Activated CD4-positive, alpha-beta T cell treated with anti-CD3 and anti-CD28 coated beads, Interleukin-2, amount 10 ng/mL, durations not matched to agents 7 days and 5 days (primary cell): ENCODE measurements at places on chromosomes 3 and 15.

DNA sequence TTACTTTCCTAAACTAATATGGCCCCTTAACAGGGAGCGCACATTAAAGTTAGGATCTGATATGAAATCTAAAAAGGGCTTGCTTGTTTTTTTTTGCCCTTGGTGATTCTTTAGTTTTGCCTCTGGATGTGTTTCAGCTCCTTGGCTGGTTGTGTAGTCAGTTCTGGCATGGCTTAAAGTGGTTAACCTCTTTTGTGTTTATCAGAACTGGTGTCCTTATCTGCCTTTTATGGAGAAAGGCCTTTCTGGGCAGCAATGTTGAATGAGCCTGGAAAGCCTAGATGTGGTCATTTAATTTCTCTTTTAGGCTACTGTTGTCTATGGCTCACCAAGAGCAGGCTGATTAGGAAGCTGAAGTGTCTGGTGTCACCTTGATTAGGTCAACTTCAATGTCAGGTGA, 254.5 kb upstream of the ROPN1 start:
- no peak for DNase-seq

- no peak for DNase-seq
These were observed 97.0 kb downstream of the HHLA2 start for GRCh38 chr3:108393128-108393900.

- DNase-seq = no peak
These were observed 73.6 kb upstream of the SELENOK start for GRCh38 chr3:53965291-53965690.

DNA sequence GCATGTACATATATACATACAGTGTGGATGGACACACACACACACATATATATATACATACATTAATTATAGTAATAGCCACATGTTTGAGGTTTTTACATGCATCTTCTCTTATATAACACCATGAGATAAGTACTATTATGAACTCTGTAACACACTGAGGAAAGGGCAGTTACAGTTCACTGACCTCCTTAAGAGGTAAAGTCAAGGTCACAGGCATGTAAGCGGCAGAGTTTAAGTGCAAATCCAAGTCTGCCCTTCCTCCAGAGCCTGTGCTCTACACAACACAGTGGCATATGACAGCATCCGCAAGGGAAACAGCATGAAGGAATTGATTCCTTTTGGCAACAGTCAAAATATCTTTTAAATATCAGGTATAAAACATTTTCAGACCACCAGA, 26.4 kb downstream of the FHIT start:
- no peak for DNase-seq

GRCh38 chr3:132283440-132283839, 33.8 kb upstream of the ACP3 start:
- DNase-seq = no peak

DNA sequence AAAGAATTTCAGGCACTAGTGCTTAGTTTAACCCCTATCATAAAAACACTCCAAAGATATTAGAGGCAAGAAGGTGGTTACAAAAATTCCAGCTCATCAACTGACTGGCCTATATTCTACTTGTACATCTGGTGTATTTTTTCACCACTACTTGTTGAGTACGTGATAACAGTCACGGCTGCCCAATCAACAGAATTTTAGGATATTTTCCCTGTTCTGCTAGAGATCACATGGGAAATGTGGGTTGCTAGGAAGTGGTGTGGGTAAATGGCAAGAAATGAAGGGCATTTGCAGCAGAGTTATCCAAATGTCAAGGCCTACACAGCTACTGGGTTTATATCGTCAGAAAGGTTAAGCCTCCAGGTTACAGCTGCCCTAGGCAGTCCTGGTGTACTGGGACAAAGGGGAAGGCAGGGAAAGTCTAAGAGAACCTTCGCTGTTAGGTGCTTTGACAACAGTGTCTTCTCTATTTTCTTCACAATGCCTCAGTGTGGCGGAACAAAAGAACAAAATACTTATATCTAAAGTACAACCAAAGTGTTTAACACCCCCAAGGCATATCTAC, 81.9 kb downstream of the FMN1 start:
- no peak for DNase-seq

DNA sequence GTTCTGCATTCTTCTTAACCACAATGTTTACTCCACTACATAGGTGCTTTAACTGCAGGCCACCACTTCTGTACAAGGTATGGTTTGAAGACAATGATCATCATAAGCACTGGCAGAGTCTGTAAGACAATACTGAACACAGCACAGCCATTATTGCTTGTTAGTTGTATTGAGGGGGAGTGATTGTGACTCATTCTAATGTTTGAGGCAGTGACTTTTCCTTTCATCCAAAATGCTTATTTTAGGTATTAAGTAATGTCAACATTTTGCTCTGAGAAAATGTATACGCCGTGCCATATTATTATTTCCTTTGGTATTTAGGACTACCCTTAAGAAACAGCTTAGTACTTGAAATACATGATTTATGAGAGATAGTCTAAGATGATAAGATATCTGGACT, 618.2 kb upstream of the ZNF717 start:
- DNase-seq = no peak

DNA sequence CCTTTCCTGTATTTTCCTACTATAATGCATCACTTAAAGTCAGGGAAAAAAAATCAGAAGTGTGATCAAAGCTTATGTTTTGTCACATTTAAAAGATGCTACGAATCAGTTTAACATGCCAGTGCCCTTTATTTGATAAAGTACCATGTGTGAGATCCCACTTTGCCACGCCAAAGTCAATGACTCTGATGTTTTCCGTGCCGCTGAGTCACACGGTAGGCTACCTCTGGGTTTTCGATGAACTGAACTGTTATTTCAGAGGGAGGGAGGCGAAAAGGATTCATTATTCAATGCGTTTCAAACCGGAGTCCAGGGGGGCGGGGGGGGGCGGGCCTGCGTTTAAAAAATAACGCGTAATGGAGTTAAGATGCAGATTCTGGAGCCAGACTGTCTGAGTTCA, 203.0 kb downstream of the ABHD5 start:
- no peak for DNase-seq

GRCh38 chr3:45885979-45886705, at the start of gene CCR9:
TSS of gene CCR9 (plus strand) at chr3:45886543. CDS start at chr3:45894934, 8,391 bp downstream.
- no peak for DNase-seq

DNA sequence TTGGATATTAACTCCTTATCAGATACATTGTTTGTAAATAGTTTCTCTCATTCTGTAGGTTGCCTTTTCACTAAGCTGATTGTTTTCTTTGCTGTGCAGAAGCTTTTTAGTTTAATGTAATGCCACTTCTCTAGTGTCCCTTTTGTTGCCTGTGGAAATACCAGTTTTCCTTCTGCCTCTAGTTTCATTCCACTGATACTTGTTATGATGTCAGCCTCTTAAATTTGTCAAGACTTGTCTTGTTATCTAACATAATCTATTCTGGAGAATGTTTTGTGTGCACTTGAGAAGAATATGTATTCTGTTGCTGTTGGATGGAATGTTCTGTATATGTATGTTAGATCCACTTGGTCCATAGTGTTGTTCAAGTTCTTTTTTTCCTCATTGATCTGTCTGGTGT, 18.0 kb upstream of the CEP152 start:
- DNase-seq = no peak

DNA sequence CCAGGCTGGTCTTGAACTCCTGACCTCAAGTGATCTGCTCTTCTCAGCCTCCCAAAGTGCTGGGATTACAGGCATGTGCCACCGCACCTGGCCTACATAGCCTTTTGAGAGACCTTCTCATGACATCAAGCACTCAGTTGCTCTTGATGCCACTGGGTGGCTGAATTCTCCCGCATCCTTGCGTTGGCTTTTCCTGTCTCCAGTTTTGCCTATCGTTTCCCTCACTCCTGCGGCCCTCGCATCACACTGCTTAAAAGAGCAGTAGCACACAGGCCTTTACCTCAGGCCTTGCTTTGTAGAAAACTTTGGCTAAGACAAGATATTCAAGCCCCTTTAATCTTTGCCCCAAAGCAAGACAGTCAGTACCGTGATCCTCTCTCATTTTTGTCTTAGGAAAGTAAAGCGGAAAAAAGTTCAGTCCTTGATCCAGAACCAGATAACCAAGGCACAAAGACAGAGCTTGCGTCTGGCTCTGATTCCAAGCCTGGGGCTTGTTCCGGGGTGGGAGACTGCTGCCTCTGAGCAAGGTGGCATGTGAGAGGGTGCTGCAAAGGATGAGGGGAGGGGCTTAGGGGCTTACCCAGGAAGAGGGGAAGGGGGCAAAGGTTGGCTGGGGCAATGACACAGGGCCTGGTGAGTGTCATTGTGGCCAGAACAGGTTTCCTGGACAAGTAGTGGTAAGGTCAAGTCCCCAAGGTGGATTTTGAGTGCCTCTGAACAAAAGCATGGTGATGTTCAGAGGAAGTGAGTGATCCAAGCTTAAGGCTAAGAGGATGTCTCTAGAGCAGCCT, 175.0 kb upstream of the TLE3 start:
- no peak for DNase-seq

DNA sequence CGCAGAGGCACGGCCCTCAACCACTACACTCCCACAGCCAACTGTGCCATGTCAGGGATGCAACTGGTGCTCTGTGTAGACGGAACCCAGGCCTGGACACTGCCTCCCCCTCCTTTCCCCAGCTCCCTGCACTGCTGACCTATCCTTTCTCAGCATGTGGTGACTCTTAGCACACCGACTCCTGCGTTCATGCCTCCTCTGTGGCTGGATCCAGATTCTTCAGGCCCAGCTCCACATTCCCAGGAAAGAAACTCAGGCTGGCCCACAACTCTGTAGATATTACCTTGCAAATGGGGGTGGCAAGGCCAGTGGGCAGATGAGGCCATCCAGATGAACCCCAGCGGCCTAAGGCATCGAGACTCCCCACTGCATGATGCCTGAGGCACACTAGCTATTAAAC, 272.7 kb downstream of the OCA2 start:
- DNase-seq = no peak

DNA sequence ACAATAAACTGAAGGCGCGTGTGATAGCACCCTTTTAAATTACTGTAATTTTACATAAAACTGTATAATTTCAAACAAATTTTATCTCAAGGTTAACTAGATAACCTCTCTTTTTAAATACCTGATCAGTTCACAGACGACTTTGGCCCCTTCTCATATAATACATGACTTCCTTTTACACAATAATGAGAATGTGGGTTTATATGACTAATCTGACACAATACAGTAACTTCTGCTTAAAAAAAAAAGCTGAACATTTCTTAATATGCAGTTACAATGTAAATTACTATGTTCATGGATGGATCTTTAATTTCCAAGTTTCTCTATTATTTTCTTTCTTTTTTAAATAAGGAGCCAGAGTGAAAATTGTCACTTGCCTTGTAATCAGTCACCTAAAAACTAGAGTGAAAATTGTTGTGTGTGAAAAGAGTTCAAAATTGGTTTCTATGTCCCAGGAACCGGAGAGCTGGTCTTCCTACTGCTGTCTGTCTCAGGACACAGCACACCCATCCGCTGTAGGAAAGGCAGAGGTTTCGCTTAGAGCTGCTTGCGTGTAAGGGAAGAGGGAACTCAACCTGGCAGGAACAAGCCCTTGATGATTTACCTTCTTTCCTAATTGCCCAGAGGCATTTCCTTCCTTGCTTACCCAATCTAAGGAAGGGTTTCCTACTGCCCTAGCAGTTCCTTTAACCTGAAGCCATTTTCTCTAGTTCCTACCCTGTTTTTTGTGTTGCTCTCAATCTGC, 33.3 kb downstream of the PLD1 start:
- no peak for DNase-seq

DNA sequence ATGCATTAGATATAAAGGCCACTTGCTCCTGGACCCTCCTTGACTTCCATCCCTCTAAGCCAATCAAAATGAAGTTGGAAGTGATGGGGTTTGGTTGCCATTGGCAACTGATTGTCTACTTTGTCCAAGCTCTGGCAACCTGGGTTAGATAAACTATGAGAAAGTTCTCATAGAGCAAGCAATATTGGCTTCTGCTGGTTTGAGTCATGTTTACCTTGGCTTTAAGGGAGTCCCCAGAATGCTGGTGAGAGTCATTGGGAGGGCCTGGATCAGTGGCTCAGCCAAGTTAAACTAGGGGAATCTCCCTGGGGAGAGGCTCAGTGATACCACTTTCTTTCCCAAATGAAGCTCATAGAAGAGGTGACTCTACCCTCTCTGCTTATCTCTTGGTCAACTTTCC, 176.3 kb upstream of the ROPN1 start:
- DNase-seq = no peak

DNA sequence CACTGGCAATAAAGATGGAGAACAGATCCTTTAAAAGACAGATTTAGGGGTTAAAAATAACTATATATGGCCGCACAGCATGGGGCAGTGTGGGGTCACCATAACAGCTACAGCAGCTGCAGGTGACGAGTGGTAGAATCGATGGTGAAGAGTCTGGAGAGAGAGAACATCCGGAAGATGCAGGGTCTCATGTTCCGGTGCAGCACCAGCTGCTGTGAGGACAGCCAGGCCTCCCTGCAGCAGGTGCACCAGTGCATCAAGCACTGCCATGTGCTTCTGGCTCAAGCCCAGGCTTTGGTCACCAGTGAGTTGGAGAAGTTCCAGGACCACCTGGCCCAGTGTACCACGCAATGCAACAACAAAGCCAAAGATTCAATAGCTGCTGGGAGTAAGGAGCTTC, 93.7 kb upstream of the IMPG2 start:
- DNase-seq = no peak

DNA sequence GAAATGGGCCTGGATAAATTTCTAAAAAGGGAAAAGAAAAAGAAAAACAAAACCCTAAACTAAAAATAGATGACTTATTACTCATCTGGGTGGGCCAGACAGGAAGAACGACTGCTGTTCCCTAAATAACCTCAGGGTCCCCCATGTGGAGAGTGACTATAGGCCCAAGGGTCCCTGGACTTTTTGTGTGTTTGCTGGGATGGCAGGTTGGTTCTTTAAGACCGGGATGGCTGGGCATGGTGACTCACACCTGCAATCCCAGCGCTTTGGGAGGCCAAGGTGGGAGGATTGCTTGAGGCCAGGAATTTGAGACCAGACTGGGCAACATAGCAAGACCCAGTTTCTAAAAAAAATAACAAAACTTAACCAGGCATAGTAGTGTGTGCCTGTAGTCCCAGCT, 43.8 kb upstream of the TRA2B start:
- DNase-seq = no peak

DNA sequence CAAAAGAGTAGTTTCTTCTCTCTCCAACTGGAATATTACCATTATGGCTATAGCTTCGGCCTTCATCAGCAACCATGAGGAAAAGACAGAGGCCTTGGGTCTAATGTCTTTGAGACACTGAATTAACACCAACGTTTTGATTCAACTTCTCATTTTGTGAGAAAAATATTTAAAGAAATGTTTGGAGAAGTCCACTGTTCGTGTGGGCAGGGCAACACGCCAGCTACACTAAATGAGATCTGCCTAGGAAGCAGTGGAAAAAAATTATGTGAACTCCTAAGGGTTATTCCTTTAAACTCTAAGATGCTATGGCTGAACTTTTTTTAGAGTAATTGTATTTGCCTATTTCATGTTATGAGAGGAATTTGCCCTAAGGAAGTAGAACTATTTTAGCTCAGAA, 41.8 kb downstream of the NCEH1 start:
- DNase-seq = no peak

- no peak for DNase-seq
These were observed 62.7 kb upstream of the TFRC start for GRCh38 chr3:196144383-196145105.

DNA sequence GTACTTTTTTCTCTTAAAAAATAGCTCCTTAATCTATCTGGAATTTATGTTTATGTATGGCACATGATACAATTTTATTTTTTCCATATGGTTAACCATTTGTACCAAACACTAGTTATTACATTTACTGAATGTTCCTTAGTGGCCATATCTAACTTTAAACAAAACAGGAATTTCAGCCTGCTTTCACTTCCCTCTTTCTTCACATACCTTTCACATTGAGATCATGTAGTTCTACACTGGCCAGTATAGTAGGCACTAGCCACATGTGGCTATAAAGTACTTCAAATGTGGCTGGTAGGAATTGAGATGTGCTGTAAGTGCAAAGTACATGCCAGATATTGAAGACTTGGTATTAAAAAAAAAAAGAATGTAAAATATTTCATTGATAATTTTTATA, 4.7 kb upstream of the RYK start:
- no peak for DNase-seq
